Esophagus squamous epithelium (tissue), 5 donors: ENCODE measurements at places on chromosomes 7 and 10. TPM values are rescaled to one million over a fixed set of nuclear protein-coding genes. Genes with fewer than 3 reads are reported as not detected.

DNA sequence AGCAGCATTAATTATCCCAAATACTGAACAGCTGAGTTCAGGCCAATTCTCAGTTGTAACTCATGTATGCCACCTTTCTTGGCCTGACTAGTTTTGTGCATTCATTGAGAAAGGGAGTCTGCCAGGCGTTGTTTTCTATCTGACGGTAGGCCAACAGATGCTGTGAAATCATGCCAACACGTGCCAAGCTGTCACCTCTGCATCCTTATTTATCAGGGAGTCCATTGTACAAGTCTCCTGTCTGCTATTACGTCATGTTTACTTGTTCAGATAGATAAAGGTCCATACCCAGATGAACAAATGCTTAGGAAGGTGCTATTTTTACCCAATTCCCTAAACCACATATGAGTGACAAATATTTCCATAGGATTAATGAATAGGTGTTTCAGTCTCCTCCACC, 127.2 kb upstream of the CDK6 start:
- DNase-seq = no peak

- no peak for DNase-seq
Observed at GRCh38 chr10:12482587-12482986, 133.2 kb downstream of the CAMK1D start.

DNA sequence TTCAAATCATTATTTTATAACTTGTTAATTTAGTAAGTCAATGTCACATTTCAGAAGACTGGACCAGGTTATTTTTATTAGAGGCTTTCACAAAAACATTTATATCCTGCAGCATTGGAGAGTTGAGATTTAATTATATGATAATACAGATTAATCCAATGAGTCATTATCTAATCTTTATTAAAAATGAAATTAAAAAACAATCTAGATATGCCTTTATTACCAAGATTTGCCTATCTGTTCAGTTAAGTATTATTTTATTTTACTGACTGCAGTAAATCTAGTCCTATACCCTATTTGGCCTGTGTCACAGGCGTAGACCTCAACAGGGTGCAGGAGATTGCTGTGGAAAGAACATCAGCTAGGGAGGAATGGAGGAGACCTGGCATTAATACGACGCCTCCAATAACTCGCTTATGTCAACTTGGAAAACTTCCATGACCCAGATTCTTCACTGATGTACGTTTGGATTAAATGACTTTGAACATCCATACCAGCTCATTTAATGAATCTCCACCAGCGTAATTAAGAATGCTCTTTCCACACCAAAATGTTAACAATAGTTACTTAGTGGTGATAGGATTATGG, 18.2 kb downstream of the PAXIP1 start:
- DNase-seq = no peak

- no peak for DNase-seq
Observed at GRCh38 chr7:12646139-12646538, 41.3 kb upstream of the ARL4A start.

GRCh38 chr7:86407291-86407690, 236.4 kb upstream of the GRM3 start:
- DNase-seq = no peak

DNA sequence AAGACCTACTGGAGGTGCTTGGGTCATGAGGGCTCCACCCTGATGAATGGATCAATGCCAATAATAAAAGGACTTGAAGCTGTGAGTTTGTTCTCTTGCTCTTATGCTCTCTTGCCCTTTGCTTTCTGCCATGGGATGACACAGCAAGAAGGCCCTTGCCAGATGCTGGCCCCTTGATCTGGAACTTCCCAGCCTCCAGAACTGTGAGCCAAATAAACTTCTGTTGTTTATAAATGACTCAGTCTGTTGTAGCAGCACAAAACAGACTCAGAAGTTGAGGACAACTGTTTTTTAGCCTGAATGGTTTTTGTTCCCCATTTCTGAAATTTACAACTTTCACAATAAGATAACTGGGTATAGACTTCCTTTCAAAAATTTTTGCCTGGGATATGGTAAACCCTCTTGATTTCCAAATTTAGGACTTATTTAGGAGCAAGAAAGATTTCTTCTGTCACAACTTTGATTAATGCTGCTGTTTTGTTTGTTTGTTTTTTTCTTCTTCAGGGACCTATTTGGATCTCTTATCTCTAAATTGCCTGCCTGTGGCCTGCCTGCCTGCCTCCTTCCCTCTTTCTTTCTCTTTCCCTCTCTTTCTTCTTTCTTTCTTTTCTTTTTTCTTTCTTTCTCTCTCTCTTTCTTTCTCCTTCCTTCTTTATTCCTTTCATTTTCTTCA, 12.1 kb downstream of the ENTPD1 start:
- DNase-seq = no peak

Gene HMX2
- not detected for total RNA-seq

DNA sequence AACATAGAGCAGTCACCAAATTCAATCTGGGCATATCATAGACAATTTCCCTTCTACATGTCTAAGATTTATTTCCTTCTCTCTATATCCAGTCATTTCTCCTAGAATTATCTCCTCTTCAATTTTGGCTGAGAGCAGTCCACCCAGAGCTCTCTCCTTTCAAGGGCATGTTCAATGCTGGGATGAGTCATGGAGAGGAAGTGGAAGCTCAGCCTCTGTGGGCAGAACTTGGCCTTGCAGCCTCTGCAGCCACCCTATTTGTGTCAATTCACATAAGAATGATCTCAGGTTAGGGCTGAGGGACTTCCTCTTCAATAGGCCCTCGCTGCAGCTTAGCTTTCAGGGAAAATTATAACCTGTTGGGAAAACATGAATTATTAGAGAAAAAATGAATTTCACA, 560.8 kb downstream of the POM121L12 start:
- no peak for DNase-seq

Gene ABCB4
- total RNA-seq = 0.38 TPM

- DNase-seq = no peak
Observed at GRCh38 chr7:54543051-54543488, 895 bp downstream of the VSTM2A start.

DNA sequence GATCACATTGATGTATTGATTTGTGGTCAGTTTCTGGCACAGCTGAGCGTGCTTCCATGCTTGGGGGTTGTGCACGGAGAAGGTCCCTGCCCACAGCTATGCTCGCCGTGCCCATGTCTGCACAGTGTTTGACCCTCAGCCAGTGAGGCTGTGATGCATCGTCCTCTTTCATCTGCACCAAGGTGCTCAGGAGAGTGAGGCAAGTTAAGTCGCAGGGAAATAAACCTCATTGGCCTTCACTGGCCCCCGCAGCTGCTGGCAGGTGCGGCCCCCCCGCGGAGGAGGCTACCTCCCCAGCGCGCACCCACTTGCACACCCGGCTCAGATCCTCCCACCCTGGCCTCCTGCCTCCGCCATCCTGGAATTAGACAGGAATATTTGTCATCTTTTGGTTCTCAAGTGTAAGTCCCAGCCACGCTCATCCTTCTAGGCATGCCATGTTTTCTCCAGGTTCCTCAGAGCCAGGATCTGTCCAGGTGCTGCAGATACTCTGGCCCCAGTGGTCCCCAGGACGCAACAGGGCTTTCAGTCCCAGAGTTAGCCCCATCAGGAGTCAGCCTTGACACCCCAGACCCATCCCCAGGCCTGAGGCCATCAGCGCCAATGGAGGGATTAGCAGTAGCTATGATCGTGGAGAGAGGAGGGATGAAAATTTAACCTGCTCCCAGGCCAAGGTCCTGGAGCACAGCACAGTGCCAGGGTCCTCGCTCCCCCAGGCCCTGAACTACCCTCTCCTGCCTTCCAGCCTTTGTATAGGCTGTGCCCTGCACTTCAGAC, 93.7 kb downstream of the OAT start:
- no peak for DNase-seq

- no peak for DNase-seq
Observed at GRCh38 chr10:88065383-88066049, 202.1 kb downstream of the PTEN start.

DNA sequence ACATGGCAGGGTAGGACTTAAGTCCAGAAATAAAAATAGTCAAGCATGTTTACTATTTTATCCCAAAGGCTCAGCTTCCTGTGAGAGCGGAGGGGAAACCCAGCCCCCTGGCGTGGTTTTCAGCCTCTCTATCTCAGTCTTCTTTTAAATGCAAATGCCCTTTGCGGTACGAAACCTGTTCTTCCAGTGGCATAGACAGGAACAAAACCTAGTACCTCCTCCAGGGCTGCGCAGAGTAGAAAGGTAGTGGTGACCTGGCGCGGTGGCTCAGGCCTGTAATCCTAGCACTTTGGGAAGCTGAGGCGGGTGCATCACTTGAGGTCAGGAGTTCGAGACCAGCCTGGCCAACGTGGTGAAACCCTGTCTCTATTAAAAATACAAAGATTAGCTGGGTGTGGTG, 181.3 kb upstream of the FOXK1 start:
- DNase-seq = no peak

DNA sequence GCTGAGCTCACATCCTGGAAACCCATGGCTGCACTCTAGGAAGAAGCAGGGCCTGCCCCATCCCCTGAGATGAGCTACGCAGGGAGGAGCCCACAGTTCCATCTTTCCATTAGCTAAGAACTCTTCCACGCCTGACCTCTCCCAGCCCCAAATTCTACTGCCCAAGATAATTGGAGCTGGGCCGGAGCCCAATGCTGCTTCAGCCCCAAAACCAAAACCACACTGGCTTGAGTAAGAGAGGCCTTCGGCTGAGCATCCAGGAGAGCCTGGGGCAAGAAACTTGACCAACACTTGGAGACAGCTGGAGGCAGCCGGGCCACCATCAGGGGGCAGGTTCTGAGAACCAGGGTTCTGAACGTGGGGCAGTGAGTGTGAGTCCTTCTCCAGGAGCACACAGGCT, 116.1 kb upstream of the ZMIZ1 start:
- no peak for DNase-seq

GRCh38 chr7:15305002-15305600, 256.7 kb downstream of the AGMO start:
- no peak for DNase-seq

Gene HMX3
- total RNA-seq = not detected

- no peak for DNase-seq
Observed at GRCh38 chr10:89399956-89400355, 7.5 kb downstream of the IFIT1 start.

Gene ASZ1
- not detected for total RNA-seq

DNA sequence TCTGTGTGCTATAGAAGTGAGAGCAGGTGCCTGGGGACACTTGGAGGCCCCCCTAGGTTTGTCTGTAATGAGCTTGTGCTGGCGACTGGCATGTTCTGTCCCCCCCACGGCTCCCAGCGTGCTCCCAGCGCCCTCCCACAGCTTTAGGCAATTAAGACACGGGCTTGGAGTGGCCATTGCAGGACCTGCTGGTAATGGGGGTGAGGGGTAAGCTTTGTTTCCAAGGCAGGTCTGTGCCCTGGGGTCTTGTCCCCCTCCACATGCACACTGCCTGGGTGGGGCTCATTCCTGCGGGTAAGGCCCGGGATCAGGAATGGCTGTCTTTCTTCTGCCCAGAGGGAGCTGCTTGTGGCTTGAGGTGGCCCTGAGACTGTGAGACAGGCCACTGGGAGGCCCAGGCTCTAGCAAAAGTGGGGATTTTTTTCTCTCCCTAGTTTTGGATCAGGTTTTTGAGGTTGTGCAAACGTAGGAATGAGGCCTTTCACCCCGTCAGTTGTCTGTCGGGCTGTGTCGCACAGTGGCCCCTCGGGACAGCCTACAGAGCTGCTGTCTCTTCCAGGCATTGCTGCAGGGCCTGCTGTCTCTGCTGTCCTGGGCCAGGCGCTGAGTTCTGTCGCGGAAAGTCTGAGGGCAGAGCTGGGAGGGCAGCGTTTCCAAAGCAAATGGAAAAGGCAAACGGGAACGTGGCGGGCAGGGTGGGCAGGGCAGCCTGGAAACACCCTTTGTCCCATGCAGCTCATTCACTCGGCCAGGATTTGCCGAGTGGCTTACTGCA, 107.4 kb downstream of the LHPP start:
- DNase-seq = no peak

GRCh38 chr10:60155943-60156683, 233.6 kb downstream of the ANK3 start:
- DNase-seq = no peak

DNA sequence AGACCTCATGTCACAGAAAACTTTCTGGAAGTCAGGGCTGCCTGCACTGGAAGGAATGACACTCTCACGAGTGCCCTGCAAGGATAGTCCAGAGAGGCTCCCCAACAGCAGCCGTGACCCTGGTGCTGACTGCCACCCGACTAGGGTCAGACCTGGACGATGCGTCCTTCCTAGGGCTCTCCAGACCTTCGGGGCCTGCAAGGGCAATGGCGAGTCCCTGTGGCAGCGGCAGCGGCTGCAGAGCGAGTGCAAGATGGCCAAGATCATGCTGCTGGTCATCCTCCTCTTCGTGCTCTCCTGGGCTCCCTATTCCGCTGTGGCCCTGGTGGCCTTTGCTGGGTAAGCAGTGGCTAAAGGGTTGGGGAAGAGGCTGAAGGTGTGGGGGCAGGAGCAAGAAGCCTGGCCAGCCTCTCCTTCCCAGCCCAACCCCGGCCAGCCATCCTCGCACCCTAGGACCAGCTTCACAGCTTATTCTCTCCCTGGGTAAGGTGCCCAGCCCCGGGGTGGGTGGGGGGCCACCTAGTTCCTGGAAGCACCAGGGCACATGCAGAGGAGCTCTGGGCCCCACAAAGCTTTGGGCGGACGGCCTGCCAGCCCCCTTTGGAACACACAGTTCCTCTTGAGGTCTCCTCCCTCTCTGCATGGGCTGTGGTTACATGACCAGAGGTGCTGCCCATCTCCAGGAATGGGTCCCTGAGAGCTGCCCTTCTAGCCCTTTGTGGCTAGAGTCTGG, 5.5 kb downstream of the OPN4 start:
- DNase-seq = no peak

Gene PLCE1
- 3.6 TPM for total RNA-seq

Gene ARMH3
- total RNA-seq = 15.3 TPM

Gene CNNM1
- 2.4 TPM for total RNA-seq

GRCh38 chr7:20594023-20594422, 21.4 kb upstream of the ABCB5 start:
- no peak for DNase-seq

DNA sequence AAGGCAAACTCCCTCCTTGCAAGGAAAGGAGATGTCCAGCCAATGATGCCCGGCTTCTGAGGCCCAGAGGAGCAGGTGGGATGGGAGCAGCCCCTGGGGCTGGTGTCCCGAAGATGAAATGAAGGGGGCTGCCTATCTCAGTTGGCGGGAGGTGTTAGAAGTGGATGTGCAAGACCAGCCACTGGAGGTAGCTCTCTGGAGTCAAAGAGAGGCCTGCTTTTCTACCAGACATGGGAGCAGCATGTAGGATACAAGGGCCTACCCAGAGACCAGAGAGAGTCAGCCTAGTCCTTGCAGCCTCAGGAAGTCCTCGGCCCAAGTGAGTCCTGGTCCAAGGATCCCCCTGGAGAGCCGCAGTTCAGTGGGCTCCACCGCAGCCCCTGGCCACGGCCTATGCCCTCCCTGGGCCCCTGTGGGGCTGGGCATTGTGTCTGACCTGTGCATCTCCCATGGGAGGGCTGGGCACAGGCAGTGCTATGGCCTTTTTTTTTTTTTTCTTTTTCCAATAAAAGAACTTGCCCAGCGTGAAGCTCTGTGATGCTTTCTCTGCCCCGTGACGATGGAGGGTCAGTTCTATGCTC, 17.7 kb downstream of the GOLGA7B start:
- DNase-seq = no peak

DNA sequence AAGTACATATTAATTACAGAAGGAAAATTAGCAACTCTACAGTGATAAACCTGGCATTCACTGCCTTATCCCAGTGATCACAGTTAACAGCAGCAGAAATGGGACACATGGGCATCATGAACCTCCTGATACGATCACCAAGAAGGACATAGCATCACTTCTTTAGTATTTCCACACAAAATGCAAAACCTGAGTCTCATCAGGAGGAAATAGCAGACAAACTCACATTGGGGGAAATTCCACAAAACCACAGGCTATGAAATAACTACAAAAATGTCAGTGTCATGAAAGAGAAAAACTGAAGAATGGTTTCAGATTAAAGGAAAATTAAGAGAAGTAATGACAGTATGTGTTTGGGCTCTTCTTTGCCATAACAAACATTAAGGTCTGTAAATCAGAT, 12.0 kb upstream of the PURB start:
- no peak for DNase-seq
